AG04449 (cell line): ENCODE measurements at places on chromosomes 1 and 21.
A peak's percentile ranks its signal among the peaks of the same experiment; 100 is the strongest.

- no peak for DNase-seq
These were observed 48.8 kb downstream of the LEPR start for GRCh38 chr1:65469126-65469888.

DNA sequence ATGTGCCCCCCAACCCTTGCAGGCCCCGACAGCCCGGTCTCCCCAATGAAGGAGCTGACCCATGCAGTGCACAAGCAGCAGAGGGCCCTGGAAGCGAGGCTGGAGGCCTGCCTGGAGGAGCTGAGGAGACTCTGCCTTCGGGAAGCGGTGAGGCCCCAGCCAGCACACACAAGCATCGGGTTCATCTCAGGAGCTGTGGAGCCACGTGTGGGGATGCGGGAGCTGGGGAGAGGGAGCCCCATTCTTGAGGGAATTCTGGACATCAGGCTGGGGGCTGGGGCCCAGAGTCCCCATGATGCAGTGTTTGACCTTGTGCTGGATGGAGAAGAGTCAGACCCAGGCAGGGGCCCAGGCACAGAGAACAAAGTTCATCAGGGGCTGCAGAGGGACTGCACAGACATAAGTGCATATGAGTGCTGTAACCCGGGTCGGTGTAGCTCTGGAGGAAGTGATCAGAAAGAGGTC, 4.8 kb downstream of the INAVA start:
- no peak for DNase-seq

DNA sequence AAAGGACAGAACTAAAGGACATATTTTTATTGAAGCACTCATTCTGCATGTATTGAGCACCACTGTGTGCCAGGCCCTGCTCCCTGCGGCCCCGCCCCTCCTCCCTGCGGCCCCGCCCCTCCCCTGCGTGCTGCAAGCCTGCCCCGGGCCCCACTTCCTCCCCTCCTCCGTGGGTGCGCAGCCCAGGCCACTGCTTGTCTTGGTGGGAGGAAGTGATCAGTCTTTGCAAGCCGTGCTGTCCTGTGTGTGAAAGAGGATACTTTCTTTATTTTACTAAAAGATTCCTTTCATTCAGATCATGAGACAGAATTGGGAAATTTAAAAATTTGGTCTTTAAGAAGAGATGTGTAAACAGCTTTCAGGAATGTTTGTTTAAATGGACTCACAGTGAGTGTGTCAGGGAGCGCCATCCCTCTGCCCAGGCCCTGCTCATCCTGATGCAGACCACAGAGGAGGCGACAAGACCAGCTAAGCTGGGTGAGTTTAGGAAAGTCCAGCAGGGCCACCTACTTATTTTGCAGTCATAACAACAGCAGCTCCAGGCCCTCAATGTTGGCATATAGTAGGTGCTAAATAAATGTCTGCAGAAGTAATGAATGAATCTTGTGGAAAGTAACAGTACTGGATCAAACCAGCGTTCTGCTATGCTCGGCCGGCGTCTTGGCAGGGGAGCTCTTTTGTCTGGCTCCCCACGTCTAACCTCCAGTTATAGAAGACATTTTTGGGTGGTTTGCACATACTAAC, 88.3 kb upstream of the SELENON start:
- DNase-seq: peak; percentile 63

DNA sequence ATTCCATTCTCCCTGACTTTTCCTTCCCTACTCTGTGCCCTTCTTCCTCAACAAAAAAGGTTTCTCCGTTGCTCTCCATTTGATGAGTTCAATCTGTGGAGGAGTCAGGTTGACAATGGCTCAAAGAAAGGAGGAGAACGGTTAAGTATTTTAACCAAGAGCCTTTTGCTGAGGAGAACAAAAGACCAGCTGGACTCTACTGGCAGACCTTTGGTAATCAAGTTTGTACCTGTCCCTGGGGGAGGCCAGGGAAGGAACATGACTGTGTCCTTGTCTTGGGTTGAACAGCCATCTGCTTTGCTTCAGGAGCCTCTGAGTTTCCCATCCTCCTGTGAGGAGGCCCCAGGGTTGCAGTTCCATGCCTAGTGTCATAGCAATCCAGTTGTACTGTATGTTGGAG, 29.9 kb downstream of the TTF2 start:
- no peak for DNase-seq

DNA sequence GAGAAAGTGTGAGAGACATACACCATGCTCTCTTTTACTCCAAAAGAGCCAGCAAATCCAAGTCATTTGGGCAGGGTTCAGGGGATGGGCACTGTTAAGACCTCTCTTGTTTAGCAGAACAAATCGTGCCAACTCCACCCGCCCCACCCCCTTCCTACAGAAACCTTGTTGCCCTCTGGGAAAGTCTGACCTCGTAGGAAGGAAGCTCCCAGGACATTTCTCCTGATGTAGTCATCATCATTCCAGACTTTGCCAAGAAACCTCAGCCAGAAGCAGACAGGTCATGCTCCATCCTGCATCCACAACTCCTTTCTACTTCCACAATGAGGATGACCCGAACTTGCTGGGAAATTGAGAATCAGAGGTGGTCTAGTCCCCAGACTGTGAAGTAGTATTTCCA, 57.7 kb downstream of the UBE2T start:
- peak; percentile 38 for DNase-seq

GRCh38 chr1:177044390-177044789, 120.1 kb downstream of the ASTN1 start:
- no peak for DNase-seq

GRCh38 chr1:57325117-57325516, 98.7 kb downstream of the DAB1 start:
- DNase-seq: no peak

DNA sequence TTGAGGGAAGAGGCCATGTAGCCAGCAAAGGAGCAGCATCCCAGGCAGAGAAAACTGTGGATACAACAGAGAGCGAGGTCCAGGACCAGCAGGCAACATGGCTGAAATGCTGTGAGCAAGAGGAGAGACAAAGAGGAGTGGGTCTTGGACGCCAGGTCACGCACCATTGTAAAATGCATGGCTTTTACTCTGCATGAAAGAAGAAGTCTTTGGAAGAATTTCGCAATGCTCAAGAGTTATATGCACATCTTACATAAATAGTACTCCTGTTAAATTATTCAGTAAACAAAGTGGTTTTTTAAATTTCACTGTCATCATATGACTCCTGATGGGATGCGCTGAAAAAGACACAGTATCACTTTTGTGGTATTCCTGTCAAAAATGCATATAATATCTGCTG, 3.5 kb downstream of the CD244 start:
- DNase-seq: no peak

GRCh38 chr1:178819123-178819522, 51.8 kb downstream of the ANGPTL1 start:
- DNase-seq: no peak

DNA sequence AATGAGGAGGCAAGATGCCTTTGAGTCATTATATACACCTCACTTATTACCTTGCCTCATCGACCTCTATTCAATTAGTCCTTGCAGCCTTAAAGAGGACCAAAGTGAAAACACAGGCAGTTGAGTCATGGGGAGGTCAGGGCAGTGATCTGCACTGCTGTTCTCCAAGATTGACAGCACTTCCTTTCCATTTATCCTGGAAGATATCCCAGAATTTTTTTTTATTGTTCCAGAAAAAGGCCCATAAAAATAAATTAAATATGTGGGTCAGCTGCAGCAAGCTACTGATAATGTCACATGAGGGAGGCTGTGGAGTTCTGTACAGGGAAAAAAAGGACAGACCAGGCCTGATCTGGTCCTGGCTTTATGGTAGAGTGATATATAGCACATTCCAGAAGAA, 33.2 kb upstream of the CDC42BPA start:
- DNase-seq: no peak

DNA sequence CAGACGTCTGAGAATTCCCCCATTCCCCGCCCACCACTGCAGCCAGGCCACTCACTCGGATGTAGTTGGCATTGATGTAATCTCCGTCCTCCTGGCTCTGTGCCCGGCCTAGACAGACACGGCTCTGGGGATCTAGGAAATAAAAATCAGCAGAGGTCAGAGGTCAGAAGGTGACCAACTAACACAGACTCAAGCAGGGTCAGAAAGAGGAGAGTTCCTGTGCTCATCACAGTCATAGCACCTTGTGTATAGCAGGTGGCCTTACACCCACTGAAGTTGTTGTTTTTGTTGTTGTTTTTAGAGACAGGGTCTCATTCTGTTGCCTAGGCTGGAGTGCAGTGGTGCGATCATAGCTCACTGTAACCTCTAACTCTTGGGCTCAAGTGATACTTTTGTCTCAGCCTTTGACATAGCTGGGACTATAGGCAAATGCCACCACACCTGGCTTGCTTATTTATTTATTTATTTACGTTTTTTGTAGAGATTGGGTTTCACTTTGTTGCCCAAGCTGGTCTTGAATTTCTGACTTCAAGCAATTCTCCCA, 4.9 kb downstream of the PTPN7 start:
- DNase-seq: no peak

DNA sequence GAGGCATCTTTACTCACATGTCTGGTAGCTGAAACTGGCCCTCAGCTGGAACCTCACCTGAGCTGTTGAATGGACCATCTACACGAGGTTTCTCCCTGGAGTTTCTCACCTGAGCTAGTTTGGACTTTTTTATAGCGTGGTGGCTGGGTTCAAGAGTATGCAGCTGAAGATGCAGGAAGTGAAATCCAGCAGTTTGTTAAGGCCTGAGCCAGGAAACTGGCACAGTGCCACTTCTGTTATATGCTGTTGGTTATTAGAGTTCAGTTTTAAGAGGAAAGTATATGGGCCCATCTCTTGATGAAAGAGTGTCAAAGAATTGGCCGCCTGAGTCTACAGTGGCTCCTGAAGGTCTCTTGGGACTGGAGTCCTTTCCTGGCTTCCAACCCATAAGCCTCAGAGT, 35.6 kb downstream of the STUM start:
- no peak for DNase-seq

DNA sequence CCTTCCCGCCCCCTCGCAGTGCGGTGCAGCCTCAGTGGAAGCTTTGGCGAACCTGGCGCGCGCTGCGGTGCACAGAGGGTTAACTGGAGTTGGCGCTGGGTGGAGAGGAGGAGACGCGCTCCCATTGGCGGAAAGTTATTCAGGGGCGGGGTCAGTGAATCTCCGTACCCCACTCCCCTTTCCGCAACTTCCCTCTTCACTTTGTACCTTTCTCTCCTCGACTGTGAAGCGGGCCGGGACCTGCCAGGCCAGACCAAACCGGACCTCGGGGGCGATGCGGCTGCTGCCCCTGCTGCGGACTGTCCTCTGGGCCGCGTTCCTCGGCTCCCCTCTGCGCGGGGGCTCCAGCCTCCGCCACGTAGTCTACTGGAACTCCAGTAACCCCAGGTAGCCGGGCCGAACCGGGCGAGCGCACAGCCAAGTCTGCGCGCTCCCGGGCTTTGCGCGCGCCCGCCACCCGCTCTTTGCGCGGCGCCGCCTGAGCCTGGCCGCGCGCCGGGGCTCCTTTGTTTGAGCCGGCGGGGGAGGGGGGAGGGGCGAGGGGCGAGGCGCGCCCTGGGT, at the start of gene EFNA4:
Gene EFNA4 (plus strand): TSS at position 191 of the 561 bp plus-strand sequence. CDS start 84 bp downstream, at position 275.
- DNase-seq: no peak

DNA sequence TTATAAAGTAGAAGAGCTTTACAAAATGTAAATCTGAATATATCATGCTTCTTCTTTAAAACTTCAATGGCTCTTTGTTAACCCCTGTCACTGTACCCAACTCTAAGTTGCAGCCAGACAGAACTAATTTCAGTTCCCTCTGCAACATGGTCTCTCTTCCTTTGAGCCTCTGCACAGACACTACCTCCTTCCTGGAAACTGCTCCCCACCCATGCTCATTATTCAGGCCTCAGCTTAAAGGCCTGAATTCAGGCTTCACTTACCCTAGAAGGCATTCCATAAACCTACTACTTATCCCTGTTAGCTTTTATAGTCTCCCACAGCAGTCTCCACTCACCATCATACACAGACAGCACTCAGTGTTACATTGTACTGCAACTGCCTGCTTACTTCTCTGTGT, 2.6 kb upstream of the EEIG2 start:
- DNase-seq: no peak

GRCh38 chr1:27979151-27979858, 19.5 kb downstream of the XKR8 start:
- DNase-seq: no peak

DNA sequence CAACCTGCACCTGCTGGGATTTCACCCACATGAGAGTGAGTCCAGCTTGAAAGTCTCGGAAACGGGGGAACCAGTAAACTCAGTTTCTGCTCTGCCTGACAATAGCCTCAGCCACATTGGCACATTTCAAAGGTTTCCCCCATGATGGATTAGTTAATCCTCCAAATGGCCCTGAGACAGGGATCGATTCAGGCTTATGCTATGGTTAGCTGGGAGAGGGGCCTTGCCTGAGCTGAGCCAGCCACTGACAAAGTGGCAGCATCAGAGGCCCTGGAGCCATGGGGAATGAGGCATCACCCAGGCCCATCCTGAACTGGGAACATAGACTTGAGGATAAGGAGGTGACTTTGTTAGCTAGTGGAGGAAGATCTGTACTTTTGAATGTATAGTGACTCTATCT, 2.9 kb upstream of the CLSTN1 start:
- DNase-seq: no peak

- peak; percentile 37 for DNase-seq
These were observed 256.7 kb downstream of the COL11A1 start for GRCh38 chr1:102851616-102852015.

DNA sequence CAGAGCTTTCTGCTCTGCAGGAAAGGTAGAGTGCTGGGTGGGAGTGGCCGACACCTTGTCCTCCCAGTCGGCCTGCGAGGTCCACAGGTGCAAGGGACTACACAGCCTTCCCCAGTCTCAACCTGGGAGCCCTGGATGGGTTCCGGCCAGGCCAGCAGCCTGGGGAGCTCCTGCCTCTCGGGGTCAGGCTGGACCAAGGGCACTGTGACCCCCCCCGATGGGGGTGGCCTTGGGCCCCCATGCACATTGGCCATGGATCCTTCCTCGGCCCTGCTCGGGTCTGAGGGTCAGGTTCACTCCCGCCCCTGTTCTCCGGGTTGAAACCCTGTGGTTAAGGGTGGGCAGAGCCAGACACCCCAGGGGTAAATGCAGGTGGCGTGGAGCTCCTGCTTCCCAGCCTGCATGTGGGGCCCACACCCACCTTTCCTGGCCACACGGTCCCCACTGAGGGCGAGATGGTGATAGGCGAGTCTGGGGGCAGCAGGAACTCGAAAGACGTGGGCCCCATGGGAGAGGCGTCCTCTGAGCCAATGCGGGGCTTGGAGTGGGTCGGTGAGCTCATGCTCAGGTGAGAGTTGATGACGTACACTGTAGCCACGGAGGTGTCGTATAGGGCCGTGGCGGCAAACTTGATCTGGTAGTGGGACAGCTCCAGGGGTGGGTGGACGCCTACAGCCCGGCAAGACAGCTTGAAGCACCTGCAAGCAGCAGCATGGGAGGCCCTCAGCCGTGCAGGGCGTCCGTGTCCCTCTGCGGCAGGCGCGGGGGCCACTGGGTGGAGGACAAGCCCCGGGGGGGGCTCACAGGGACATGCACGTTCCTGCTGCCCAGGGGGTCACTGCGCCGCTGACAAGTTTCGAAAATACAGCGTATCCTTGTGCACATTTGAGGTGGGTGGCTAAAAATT, 10.8 kb upstream of the TMEM52 start:
- DNase-seq: no peak

DNA sequence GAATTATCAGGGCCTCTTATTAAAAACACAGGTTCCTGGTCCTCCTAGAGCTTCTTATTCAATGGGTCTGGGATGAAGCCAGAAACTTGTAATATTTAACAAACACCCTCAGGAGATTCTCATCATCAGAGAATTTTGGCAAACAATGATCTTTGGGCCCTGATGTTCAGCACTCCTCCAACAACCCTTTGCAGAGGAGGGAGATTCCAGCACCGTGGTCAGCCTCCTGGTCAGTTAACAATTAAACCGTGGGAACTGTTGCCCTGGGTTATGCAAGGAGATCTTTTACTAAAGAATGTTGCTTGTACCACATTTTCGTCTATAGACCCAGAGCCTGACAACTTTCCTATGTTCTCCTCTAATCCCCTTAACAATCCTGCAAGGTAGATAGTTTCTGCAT, 294.4 kb downstream of the PLPP3 start:
- DNase-seq: peak; percentile 49
